ENCODE measurements at places on chromosomes 1 and 21. TPM values are rescaled to one million over a fixed set of nuclear protein-coding genes. Genes with fewer than 3 reads are reported as not detected.

DNA sequence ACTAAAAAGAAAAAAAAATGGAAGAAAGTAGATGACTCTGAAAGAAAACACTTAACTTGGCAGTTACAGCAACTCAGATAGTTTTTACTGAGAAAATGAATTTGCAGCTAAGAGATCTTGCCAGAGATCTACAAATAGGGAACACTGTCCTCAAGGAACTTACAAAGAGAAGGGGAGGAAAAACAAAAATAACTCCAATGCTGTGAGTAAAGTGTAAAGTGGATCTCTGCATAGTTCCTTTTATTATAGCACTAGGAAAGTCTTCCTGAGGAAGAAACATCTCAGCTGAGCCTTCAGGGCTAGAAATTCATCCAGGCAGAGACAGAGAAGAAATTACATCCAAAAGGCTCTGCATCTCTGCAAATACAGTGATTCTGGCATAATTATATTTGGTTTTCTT, 3.9 kb downstream of the CD1B start:
- DNase-seq: no peak

DNA sequence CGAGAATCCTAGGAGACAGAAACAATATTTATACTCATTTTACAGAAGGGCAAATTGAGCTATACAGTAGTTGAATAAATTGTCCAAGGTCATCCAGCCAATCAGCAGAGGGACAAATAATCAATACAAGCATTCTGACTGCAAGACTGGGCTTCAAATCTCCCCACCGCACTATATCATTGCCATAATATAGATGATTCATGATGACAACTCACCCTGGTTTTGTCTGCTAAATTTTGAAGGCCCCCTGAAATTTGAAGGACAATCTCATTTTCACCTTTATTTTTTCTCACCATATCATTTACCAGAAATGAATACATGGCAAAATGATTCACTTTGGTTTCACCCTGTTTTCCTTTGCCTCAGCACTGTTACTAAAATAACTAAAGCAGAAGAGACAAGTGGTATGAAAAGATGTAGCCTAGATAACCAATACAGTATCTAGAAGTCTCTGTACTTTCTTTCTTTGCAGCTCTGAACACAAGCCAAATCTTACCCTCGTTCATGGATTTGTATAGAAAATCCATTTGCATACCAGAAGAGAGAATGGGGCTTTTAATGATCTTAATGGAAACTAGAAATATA, 292.5 kb downstream of the TTLL7 start:
- no peak for DNase-seq

GRCh38 chr1:152912900-152913299, 4.6 kb downstream of the IVL start:
- DNase-seq: no peak

GRCh38 chr21:24197132-24197643, 1410.1 kb downstream of the MRPL39 start:
- DNase-seq: no peak

DNA sequence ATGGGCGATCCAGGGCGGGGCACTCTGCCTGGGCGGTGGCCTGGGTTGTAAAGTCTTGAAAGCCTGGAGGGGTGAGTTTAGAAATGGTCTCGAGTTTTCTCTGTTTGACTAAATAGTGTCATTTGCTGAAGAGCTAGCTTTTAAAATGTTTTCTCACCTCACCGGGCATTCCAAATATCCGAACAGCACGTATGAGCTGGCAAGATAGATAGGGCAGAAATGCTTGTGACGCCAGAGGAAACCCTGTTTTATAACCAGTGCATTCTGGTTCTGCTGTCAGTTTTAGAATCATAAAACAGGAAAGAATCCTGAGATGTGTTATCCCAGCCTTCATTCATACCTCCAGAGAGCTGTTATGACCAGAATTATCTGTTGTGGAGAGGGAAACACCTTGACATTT, 725 bp downstream of the RTCA start:
- DNase-seq: no peak

DNA sequence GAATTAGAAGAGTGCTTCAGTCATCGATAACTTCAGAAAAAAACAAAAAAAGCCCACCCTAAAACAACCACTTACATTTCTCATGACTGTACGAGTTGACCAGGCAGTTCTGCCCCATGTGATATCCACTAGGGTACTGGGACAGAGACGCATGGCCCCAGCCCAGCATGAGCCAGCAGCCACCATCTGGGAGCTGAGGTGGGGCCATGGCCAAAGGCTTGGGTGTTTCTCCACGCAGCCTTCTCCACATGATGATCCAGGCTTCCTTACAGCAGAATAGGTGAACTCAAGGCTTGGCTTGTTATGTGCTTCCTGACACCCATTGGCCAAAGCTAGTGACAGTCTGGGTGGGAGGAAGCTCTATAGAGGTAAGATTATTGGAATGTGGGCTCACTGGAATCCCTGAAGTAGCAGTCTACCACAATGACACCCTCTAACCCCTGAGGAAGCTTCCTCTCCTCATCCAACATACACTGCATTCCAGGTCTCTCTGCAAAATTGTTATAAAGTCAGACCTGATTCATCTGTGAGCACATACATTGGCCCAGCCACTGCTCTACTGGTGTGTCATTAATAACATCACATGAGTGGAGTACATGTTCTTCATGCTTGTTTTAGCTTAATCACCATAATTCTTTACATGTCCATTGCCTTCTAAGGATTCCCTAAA, 66.3 kb upstream of the NTPCR start:
- DNase-seq: no peak

DNA sequence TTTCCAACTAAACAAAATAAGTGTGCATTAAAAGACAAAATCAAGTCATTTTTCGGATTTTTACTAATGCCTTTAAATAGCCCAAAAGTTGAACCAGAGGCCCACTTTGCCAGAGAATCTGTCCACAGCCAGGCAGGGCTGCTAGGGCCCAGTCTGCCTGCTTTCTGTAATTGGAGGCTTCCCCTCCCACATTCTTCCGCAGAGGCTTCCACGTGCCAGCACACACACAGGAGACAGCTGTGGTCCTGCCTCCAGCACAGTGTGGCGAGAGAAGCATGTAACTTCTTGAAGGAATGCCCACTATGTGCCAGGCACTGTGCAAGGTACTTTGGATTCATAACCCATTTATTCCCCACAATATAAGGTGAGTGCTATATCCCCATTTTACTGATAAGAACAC, 11.3 kb upstream of the PDZK1IP1 start:
- no peak for DNase-seq

DNA sequence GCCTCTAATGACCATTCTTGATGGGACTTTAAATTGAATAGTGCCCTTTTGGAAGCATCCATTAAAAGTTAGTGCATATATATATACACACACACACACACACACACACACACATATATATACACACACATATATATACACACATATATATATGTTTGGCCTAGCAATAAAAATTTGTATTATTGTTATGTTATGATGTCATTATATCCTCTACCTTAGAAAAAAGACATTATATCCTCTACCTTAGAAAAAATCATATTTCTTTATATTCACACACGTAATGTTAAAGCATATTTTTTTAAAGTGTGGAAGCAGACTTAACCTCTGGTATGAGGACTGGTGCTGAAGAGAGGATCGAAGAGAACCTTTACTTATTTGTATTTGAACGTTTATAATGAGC, 43.3 kb downstream of the EBNA1BP2 start:
- DNase-seq: no peak

DNA sequence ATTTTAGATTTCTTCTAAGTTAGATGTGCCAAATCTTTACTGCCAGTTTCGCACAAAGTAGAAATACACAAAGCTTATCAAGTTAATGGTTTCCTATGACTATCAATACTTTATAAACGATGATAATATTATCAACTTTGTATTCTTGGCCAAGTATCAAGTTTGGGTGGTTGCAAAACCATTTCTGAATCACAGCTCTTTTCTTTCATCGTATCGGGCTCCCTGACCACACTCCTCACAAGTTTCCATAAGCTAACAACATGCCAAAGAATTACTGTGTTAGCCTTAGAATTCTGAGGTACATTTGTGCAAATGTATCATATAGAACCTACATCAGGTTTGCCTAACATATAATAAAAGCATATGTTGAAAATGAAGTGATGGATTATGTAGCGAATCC, 311.0 kb downstream of the KCTD3 start:
- DNase-seq: no peak

DNA sequence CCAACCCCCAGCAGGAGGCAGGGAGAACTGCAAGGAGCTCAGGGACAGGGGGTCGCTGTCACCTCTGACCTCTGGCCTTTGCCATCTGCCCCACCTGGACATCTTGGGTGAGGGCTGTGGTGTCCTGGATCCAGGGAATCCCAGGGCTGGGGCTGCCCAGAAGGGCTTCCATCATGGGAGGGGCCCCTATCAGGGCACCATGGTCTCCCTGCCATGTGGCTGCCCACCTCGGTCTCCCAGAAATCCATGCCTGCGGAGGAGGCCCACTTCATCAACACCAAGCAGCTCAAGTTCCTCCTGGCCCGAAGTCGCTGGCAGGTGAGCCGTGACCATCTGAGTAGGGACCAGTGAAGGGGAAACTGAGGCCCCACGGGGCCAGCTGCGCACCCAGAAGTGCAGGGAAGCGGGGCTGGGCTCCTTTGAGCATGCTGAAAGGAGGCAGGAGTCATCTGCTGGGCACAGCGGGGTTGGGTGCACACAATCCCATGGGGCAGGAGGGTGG, 36.1 kb downstream of the TRIM11 start:
- DNase-seq: no peak

GRCh38 chr21:38805328-38806152, at the start of gene ETS2:
Gene ETS2, plus strand, starts transcription at chr21:38805929. Its CDS starts 4,106 bp downstream, at chr21:38810035.
- DNase-seq: no peak

- no peak for DNase-seq
Observed at GRCh38 chr1:202687798-202688197, 22.5 kb downstream of the SYT2 start.

- no peak for DNase-seq
Observed at GRCh38 chr21:39601187-39601928, 11.4 kb upstream of the B3GALT5 start.

GRCh38 chr1:17665950-17666720, 89.0 kb upstream of the ACTL8 start:
- no peak for DNase-seq

- DNase-seq: no peak
Observed at GRCh38 chr1:103156966-103157365, 48.6 kb upstream of the COL11A1 start.

- DNase-seq: no peak
Observed at GRCh38 chr1:186212568-186213224, 162.4 kb downstream of the TPR start.

- DNase-seq: no peak
Observed at GRCh38 chr1:167645140-167645541, 15.1 kb downstream of the RCSD1 start.

DNA sequence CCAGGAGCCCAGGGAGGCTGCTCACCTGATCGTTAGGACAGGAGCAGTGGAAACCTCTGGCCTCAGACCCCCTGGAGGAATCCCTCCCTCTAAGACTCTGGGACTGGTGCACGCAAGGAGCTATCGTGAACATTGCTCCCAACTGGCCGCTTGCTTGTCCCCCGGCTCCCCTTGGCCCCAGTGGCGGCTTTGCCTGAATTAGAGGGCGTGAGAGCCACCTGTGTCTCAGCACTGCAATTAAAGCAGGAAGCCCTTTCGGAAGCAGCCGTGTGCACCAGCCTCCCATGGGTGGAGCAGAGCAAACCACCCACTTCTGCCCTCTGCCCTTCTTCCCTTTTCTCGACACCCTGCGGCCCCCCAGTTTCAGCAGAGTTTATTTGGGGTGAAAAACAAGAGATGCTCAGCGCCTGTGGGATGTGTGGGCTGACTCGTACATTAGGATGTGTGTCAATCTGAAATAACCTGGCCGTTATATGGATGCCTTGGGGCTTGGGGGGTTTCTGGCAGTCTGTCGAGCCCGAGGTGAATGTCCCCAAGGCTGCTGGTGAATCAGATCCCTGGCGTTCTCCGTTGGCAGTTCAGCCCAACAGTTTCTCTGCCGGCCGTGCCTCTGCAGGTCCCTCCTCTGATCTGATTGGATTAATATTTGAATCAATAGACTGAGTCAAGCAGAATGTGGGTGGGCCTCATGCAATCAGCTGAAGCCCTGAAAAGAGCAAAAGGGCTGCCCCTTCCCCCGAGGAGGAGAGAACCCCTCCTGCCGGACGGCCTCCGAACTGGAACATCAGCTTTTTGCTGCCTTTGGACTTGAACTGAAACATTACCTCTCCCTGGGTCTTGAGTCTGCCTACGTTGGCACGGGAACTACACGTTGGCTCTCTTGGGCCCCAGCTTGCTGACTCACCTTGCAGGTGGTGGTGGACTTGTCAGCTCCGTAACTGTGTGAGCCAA, 7.3 kb upstream of the UMODL1 start:
- DNase-seq: no peak

DNA sequence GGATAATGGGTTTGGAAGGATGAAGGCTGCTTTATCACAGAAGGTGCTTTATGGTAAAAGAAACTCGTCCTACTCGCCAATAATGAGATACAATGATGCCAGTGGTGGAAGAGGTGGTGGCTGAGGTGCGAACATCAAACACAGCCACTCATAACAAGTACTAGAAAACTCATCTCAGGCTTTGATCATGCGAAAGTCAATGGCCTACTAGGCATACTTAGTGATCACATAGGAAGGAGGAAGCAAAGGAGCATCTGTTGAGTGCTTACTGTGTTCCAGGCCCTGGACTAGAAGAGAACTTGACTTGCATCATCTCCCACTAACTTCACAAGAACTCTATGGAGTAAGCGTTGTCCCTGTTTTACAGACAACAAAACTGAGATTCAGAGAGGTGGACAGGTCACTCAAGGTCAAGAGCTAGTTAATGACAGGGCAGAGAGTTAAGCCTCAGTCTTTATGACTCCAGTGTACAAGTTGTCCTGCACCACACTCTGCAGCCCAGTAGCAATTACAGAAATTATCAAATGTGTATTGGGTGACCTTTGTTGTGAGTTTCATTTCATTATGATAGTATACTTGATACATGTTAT, 33.6 kb downstream of the RUNX1 start:
- DNase-seq: peak; percentile 25

GRCh38 chr1:11893907-11894251, 32.3 kb downstream of the KIAA2013 start:
- no peak for DNase-seq

The ARHGAP29 gene
- total RNA-seq: 27.3 TPM

The PLA2G2D gene
- not detected for total RNA-seq

The PLEKHO1 gene
- 33.9 TPM for total RNA-seq

The SLC2A5 gene
- 8.1 TPM for total RNA-seq

The KRTAP10-9 gene
- total RNA-seq: not detected

The OVAAL gene
- total RNA-seq: not detected

The HES2 gene
- total RNA-seq: 44.7 TPM

The RNF207 gene
- 19.4 TPM for total RNA-seq
